Keratinocyte (primary cell): ENCODE measurements at places on chromosomes 3 and 15.

- no peak for DNase-seq
Observed at GRCh38 chr3:96466441-96466840, 348.0 kb upstream of the EPHA6 start.

DNA sequence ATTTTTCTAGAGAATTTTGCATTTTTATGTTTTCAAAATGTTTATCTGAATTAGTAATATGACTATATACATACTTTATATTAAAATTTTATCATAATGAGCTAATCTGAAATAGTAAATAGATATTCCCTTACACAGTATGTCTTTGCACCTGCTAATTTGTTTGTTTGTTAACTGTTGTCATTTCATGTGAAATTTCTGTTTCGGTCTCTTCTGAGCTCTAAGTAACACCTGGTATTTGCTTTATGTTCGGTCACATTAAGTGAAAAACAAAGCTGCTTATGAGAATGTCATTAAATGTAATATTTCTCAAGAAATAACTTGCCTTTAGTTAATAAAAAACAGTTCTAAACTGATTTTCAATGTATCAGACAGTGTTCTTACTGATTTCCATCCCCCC, 61.1 kb downstream of the FNDC3B start:
- no peak for DNase-seq

DNA sequence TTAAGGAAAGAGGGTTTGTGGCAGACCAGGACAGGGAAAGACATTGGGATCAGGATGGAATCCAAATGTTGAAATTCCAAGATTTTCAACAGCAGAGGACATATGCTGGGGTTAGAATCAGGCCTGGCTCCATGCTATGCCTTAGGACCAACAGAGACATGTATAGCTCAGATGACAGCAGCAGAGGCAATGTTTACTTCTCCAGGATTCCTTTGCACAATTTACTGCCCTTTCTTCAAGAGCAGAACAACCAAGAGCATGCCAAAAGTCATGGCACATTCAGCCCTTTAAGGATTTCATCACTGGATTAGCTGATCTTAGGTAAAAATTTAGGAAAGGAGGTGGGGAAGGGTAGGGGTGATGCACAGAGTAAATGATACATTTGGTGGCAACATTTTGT, 69.6 kb upstream of the GSK3B start:
- no peak for DNase-seq

GRCh38 chr15:33561407-33561806, 250.6 kb downstream of the RYR3 start:
- DNase-seq, result no peak

GRCh38 chr3:86929046-86929445, 61.9 kb downstream of the VGLL3 start:
- no peak for DNase-seq
